ENCODE measurements at places on chromosomes 1 and 21.

DNA sequence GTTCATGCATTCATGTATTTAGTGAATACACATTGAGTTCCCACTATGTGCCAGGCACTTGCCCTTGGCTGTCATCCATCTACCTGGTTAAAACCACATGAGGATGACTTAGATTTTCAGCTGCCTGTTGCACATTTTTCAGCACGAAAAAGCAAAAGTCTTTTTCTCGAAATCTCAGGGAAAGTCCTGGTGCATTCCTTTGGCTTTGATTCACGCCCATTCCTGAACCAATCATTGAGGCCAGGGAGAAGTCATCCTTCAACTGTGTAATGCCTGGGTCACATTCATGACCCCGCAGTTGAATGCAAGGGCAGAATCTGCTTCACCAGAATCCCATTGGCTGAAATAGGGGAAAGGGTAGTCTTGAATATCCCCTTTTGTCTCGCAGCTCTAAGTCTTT, 84.4 kb downstream of the RNF220 start:
- no peak overlapping the region for H3K4me3 ChIP-seq
- no peaks in the 10 kb centered on the region for H3K4me1 ChIP-seq
- DNase-seq, result no peak
- H3K27me3 ChIP-seq, result peaks cover 17% of the 10 kb centered on the region
- H3K36me3 ChIP-seq, result no peaks in the 10 kb centered on the region
- H3K27ac ChIP-seq, result no peak overlapping the region

- H3K4me1 ChIP-seq, result no peaks in the 10 kb centered on the region
- H3K36me3 ChIP-seq, result no peaks in the 10 kb centered on the region
- H3K27ac ChIP-seq, result no peak overlapping the region
These were observed 850.9 kb downstream of the USP25 start for GRCh38 chr21:16580661-16581060.

GRCh38 chr21:46500224-46500861, 41.7 kb downstream of the DIP2A start:
- H3K27ac ChIP-seq, result peak overlapping the region; percentile 69
- H3K4me3 ChIP-seq, result no peak overlapping the region
- DNase-seq, result no peak
- peaks cover 24% of the 10 kb centered on the region for H3K4me1 ChIP-seq
- peaks cover 64% of the 10 kb centered on the region for H3K36me3 ChIP-seq

- peaks cover 9% of the 10 kb centered on the region for H3K4me1 ChIP-seq
- H3K36me3 ChIP-seq, result no peaks in the 10 kb centered on the region
- no peak overlapping the region for H3K4me3 ChIP-seq
- no peak for DNase-seq
- peaks cover 2% of the 10 kb centered on the region for H3K27me3 ChIP-seq
These were observed 28.3 kb downstream of the GADD45A start for GRCh38 chr1:67713057-67713846.

DNA sequence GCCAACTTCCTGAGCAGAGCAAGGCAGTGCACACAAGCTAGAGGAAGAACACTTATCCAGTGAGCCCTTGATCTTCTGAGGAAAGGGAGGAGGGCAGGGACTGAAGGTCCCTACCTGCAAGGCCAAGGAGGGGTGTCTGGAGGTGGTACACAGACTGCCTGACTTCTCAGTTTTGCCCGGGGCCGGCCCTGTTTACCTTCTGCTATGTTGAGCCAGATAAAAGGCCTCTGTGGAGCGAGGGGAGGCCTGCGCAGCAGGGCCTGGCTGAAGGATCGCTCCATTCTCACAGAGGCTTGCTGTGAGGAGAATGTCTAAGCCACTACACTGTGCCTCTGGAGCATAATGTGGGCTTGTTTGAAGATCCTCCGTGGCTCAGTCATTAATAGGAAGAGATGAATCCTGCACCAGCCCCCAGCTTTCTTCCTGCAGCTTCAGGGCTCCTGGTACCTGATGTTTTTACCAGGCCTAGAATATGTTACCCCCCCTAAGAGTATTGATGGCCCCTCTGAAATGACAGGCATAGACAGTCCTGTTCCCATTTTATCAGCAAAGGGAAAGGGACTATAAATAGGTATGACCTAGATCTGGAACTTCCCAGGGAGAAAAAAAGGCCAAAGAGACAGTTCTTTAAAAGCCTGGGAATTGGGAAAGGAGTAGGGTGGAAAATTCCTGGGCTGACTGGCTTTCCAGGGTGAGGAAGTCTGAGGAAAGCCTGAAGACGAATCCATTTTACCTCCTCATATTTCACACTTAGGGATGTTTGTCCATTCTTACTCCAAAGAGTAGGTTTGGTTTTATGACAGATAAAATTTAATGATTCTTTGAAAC, 4.7 kb downstream of the POGK start:
- H3K36me3 ChIP-seq, result peaks cover 65% of the 10 kb centered on the region
- no peaks in the 10 kb centered on the region for H3K27me3 ChIP-seq
- no peak for DNase-seq
- peaks cover 43% of the 10 kb centered on the region for H3K4me1 ChIP-seq

DNA sequence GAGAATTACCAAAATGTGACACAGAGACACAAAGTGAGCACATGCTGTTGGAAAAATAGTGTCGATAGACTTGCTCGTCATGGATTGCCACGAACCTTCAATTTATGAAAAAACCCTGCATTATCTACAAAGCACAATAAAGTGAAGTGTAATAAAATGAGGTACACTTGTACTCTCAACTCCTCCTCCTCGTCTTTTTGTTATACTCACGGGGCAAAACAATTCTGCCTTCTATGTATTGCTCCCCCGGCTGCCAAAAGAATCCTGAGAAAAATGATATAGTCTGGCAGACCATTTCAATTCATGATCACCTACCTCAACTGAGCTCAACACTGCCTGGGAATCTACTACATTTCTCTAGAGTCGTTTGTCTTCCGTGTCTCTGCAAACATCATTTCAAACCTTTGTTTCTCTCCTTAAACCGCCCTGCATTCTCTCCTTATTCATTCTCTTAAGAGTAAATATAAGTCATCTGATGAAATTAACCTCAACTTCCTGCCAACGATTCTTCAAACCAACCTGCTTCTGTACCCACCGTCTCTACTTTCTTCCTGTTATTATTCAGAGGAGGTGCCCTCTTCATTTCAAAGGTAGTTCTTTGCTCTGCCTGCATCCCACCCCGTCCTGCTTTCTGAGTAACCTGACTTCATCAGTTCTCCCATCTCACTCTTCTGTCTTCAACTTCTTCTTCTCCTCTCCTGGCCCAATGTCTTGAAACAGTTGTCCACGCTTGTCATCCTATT, 12.9 kb upstream of the IL19 start:
- no peak overlapping the region for H3K27ac ChIP-seq
- DNase-seq, result peak; percentile 52
- H3K36me3 ChIP-seq, result peaks cover 16% of the 10 kb centered on the region
- H3K4me3 ChIP-seq, result no peak overlapping the region
- peaks cover 6% of the 10 kb centered on the region for H3K27me3 ChIP-seq

GRCh38 chr1:111516005-111516535, 12.6 kb upstream of the ADORA3 start:
- H3K27ac ChIP-seq, result peak overlapping the region; percentile 86
- H3K27me3 ChIP-seq, result no peaks in the 10 kb centered on the region
- H3K4me3 ChIP-seq, result peak overlapping the region; percentile 56
- peaks cover 46% of the 10 kb centered on the region for H3K4me1 ChIP-seq
- DNase-seq, result peak; percentile 71

- H3K27me3 ChIP-seq, result no peaks in the 10 kb centered on the region
- no peak for DNase-seq
- no peaks in the 10 kb centered on the region for H3K36me3 ChIP-seq
- no peaks in the 10 kb centered on the region for H3K4me1 ChIP-seq
These were observed 8.5 kb downstream of the FNDC10 start for GRCh38 chr1:1591452-1591851.

DNA sequence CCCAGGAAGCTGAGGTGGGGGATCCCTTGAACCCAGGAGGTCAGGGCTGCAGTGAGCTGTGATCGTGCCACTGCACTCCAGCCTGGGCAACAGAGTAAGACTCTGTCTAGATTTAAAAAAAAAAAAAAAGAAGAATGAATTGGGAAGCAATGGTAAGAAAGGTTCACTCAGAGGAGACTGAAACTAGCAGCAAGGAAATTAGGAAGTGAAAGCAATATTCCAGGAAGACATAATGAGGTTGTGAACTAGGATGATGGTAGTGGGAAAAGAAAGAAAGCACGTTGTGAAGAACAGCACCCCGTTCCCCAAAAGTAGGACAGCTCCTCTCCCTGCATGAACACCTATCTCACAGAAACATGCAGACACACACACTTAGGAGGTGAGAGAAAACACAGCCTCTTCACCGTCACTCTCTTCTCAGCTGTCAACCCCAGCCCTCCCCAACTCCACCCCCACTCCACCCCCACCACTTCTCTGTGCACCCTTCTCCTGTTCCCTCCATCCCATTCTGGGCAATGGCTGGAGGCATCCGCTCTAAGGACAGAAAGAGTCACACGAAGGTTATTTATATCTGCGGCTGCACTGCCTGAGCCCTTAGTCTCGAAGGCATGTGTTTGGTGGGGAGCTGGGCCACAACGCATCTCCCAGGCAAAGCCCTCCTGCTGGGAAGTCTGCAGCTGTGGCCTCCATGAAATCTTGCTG, 101.8 kb upstream of the LPGAT1 start:
- H3K4me3 ChIP-seq, result no peak overlapping the region
- no peak for DNase-seq
- H3K27ac ChIP-seq, result no peak overlapping the region
- H3K27me3 ChIP-seq, result peaks cover 2% of the 10 kb centered on the region

DNA sequence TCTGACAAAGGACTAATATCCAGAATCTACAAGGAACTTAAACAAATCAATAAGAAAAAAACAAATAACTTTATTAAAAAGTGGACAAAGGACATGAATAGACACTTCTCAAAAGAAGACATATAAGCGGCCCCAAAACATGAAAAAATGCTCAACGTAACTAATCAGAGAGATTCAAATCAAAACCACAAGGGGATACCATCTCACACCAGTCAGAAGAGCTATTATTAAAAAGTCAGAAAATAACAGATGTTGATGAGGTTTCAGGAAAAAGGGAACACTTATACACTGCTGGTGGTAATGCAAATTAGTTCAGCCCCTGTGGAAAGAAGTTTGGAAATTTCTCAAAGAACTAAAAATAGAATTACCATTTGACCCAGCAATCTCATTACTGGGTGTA, 102.2 kb downstream of the COL24A1 start:
- DNase-seq, result no peak
- H3K36me3 ChIP-seq, result no peaks in the 10 kb centered on the region
- H3K4me1 ChIP-seq, result no peaks in the 10 kb centered on the region
- no peak overlapping the region for H3K4me3 ChIP-seq
- H3K27me3 ChIP-seq, result no peaks in the 10 kb centered on the region

DNA sequence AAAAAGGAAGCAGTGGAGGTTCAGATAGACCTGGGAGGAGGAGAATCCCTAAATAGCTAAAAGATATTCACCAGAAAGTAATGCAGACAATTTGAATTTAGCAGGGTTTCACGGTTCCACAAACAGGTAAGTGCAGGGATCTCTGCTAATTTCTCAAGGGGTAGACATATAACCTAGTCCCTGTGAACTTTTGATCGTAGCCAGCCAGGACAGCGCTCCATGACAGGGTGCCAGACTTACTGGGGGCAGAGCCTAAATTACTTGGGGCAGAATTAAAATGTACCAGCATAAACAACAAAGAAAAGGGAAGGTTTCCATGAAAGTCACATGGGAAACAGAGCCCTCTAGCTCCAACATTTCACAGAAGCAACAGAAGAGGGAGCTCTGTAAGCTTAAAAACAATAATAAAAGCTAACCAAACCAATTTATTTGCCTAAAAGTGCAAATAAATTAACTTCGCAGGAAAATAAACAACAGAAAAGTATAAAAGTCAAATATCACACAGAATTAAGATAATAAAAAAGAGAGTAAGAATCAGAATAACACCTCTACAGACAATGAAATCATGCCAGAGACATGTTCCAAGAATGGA, 198.3 kb downstream of the DUSP10 start:
- no peak overlapping the region for H3K4me3 ChIP-seq
- no peak for DNase-seq
- H3K27me3 ChIP-seq, result peaks cover 21% of the 10 kb centered on the region
- H3K27ac ChIP-seq, result no peak overlapping the region
- H3K4me1 ChIP-seq, result no peaks in the 10 kb centered on the region

DNA sequence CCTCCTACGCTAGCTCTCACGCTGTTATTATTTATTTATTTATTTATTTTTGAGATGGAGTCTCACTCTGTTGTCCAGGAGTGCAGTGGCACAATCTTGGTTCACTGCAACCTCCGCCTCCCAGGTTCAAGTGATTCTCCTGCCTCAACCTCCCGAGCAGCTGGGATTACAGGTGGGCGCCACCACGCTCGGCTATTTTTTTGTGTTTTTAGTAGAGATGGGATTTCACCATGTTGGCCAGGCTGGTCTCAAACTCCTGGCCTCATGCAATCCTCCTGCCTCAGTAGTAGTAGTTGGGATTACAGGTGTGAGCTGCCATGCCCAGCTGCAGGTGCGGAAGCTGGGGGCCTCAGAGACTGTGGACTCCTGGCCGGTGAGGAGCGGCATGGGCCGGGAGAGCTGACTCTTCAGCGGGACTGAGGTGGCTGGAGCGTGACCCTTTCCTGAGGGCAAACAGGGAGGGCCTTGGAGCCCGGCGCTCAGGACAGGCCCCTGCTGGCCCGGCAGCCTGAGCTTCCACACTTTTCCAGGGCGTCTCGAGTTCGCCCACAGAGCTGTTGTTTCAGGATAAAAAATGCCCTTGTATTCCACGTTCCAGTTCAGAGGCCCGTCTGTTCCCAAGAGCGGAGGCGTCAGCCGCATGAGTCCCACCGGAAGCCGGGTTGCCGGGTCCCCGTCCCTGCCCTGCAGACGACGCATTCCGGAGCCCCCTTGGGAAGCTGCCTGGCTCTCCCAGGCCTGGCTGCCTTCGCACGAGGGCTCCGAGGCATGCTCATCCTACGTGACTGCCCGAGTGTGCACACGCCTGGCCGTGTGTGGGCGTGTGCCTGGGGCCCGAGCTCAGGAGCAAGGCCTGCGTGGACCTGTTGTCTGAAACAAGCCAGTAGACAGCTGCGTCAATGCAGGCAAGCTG, 126.2 kb downstream of the SIK1 start:
- no peak for DNase-seq
- H3K27ac ChIP-seq, result no peak overlapping the region
- H3K4me1 ChIP-seq, result peaks cover 7% of the 10 kb centered on the region

GRCh38 chr1:44568128-44568900, 106.0 kb downstream of the TMEM53 start:
- H3K27me3 ChIP-seq, result peaks cover 13% of the 10 kb centered on the region
- H3K36me3 ChIP-seq, result no peaks in the 10 kb centered on the region
- DNase-seq, result no peak
- H3K4me1 ChIP-seq, result no peaks in the 10 kb centered on the region
- H3K27ac ChIP-seq, result no peak overlapping the region

GRCh38 chr1:231871471-231871870, 244.9 kb downstream of the DISC1 start:
- DNase-seq, result no peak
- H3K4me1 ChIP-seq, result peaks cover 26% of the 10 kb centered on the region
- peaks cover 9% of the 10 kb centered on the region for H3K36me3 ChIP-seq
- H3K4me3 ChIP-seq, result no peak overlapping the region
